Endothelial cell of umbilical vein (primary cell): ENCODE measurements at places on chromosomes 3 and 15. TPM values are rescaled to one million over a fixed set of nuclear protein-coding genes. Genes with fewer than 3 reads are reported as not detected.

PAQR5 gene
- 0.08 and 0.21 TPM in 2 replicates for polyA plus RNA-seq

TRNT1 gene
- 4.5 and 4.6 TPM in 2 replicates for polyA plus RNA-seq

CAMK2N2 gene
- 0.11 TPM in 1 of 2 replicates, not detected in the other for polyA plus RNA-seq

CLDN18 gene
- polyA plus RNA-seq: not detected in 2 replicates

DNA sequence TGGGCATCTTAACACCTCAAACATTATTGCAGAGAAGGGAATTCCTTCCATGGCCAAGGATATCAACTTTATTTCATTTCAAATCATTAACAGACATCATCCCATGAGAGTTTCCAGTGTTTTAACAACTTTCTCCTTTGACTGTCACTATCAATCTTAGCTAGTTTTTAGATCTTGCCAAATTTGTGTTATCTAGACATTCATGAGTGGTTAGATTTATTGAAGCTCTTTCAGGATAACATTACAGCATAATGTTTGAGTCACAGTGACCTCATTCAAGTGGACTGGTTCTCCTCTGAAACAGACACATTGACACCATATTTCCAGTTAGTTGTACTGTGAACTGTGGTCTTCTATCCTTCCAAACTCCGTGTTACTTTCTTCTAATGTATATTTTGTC lies 8.6 kb upstream of the TNFAIP8L3 start:
- DNase-seq: peak; percentile 31
- no peaks in the 10 kb centered on the region for H3K27me3 ChIP-seq
- no peak overlapping the region for H3K4me3 ChIP-seq
- H3K4me1 ChIP-seq: peaks cover 9% of the 10 kb centered on the region
- no peaks in the 10 kb centered on the region for H3K36me3 ChIP-seq
